Activated naive CD4-positive, alpha-beta T cell (primary cell): ENCODE measurements at places on chromosomes 11 and 22.

- no peak for DNase-seq
Observed at GRCh38 chr22:27684901-27685300, 116.7 kb downstream of the MN1 start.

DNA sequence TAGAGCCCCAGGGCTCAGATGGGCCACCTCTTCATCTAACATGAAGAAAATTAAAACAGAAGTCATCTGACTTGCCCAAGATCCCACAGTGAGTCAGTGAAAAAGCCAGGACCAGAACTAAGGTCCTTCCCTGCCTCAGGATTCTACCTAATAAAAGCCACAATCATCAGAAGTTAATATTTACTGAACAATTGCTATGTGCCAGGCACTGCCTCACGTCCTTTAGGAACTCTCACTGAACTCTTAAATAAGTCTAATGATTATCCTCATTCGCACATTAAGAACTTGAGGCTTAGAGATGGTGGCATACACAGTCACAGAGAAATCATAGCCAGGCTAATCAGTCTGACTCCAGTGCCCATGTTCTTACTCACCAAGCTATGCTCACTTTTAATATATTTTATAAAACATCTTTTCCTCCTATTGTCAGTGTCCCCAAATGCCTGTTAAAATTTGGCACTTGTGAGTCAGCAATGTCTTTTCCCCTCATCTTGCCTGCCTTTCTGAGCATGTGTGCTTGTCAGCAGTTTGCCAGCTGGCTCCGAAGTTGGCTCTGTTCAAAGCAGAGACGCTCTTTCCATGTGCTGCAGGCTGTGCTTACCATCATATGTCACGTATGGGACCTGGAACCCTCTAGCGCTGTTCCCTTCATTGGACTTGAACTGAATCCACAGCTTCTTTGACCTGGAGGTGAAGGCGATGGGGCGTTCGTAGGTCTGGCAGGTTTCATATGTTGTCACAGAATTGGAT lies 21.5 kb upstream of the NRIP3 start:
- DNase-seq, result no peak

DNA sequence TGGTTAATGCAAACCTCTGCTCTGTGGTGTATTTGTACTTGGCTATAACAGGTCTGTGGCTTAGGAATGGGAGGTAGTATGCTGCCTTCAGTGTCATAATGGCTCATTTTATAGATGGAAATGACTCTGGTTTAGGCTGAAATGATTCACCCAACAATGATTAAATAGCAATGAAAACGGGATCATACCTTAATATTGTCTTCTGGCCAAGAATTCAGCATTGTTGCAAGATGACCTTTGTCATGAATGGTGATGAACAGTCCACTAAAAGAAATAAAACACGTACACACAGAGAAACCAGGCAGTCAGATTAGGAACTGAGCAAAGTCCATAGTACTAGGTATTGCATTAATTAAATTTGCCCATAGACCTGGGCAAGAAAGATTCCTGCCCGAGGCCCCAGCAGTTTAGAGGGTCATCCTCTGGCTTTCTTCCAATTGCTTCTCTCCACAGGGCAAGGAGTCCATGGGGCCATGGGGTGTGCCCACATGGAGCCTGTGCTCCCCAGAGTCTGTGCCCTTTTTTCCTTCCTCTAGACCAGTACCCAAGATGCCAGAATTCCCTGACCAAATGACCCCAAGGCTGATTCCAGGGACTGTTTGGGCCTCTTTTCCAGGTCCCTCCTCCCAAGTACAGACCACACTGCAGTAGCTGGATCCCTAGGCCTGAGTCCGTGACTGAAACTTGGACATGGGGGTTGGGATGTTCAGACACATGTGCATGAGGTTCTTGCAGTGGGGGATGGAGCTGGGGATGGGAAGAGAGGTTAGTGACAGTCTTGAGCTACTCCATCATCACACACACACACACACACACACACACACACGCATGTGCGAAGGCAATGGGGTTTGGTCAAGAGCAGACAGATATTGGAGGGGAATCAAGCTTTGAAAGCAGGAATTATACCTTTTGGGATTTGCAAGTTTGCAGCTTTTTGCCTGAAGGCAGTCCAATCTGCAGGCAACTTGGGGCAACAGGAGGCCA lies 134.2 kb downstream of the CCDC81 start:
- DNase-seq, result no peak

GRCh38 chr11:114099392-114100178 lies 40.1 kb downstream of the ZBTB16 start:
- DNase-seq, result no peak

DNA sequence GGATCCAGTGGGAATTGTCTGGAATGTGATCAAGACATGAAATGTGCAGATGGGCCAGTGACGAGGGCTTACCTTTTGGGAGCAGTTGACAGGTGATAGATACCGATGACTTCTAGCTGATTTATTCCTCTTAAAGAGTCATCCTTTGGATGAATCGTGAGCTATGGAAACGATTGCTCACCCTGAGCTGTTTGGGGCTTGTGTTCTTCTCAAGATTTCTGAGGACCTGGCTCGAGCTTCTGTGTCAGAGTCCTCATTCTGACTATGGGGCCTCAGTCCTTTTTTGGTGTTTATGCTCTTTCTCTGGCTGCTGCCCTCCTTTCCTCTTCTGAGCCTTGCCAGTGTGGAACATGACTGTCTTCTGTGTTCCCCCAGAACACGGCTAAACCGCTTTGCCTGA lies 11.9 kb upstream of the AMPD3 start:
- no peak for DNase-seq

DNA sequence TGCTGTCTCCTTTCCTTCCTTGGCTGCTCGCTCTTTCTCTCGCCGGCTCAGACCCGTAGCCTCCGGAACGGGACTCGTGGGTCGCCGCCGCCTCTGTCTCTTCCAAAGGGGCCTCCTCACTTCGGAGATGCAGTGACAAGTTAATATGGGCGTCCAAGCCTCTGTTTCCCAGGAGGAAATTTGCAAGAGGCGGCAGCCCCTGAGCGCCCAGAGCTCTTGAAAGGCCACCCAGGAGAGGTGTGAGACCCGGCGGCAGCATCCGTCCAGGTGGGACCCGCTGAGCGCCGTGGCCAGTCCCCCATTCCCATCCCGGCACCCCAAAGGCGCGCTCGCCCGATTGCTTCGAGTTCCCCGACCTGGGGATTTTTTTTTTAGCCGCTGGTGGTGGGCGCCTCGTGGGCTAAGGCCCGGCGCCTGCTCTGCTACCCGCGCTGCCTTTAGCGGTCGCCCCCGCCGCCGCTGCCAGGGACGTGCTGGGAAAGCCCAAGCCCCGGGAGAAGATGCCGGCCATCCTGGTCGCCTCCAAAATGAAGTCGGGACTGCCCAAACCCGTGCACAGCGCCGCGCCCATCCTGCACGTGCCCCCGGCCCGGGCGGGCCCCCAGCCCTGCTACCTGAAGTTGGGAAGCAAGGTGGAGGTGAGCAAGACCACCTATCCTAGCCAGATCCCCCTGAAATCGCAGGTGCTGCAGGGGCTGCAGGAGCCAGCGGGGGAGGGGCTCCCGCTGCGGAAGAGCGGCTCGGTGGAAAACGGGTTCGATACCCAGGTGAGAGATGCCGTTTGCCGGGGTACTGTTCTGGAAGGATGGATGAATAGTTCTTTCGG lies 772 bp downstream of the NAV2 start:
- no peak for DNase-seq

DNA sequence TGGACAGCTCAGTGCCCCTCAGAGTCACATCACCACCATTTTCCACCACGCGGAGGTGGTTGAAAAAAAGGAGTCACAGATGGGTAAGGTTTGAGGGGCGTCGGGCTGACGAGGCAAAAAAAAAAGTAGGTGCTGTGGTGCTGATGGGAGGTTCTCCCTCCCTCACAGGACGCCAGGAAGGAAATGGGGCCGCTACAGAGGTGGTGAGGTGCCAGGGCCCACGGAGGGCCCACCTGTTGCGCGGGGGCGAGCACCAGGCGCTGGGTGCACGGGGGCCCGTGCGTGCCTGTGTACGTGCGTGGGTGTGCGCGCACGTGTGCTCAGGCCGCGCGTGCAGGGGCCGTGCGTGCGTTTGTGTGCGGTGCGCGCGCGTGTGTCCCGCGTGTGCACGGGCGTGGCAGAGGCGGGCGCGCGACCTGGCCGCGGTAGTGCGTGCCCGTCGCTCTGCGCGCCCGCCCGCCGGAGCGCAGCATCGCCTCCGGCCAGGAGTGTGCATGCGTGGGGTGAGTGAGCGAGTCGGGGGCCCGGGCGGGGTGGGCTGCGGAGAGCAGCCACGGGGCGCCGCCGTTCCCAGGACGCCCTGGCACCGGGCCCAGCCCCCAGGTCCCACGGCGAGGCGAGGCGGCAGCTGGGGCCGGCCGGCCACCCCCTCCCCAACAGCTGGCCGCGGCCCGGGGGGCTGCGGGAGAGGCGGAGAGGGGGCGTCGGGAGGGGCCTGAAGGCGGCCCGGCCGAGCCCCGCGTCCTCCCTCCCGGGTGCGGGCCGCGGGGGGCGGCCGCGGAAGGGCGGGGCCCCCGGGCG lies 2.8 kb downstream of the PDGFB start:
- no peak for DNase-seq
